ENCODE measurements at places on chromosomes 13 and 19.
A peak's percentile ranks its signal among the peaks of the same experiment; 100 is the strongest.

GRCh38 chr13:99357131-99357596 is 50.0 kb upstream of the GPR183 start:
- DNase-seq: no peak

- DNase-seq: no peak
Observed at GRCh38 chr19:2726904-2727639, 5.9 kb upstream of the DIRAS1 start.

DNA sequence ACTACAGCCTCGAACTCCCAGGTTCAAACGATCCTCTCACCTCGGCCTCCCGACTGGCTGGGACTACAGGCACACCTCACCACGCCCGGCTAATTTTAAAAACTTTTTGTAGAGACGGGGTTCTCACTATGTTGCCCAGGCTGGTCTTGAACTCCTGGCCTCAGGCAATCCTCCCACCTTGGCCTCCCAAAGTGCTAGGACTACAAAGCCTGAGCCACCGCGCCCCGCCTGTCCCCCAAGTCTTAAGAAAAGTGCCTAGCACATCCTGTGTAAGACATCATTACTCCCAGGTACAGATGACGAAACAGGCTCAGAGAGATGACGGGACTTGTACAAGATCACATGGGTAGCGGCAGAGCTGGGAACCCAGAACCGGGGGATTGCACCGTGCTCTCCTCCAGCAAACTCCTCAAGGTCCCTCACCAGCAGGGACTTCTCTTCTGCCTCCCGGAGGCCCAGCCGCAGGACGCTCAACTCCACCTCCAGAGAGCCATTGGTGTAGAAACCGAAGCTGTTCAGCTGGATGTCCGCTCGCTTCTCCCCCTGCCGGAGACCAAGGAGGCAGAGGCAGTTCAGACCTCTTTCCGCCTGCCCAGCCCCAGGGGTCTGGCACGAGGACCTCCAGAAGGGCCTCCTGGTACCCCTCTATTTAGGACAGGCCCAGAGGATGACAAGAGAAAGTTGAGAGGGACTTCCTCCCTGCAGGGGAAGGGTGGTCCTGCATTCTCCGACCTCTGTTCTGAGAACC is 1.0 kb downstream of the GPR108 start:
- DNase-seq: peak; percentile 87

GRCh38 chr19:36604656-36605100 is 435 bp upstream of the ZNF382 start:
- peak; percentile 75 for DNase-seq

DNA sequence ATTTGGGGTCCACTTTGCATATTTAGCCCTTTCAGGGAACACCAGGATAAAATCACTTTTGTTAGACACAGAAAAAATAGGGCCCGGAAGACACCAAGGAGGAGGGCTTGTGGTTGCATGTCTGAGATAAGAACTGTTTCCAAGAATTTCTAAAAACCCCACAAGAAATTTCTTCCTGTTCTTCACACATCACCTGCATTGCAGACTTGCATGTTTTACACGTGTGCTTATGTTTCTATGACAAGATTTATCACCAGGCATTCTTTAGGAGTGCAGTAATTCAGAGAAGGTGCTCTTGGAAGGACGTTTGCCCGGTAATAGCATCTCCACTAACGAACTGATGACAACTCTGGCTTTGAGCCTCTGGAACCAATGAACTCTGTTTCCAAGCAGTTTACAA is 7.1 kb upstream of the ACTL9 start:
- no peak for DNase-seq

DNA sequence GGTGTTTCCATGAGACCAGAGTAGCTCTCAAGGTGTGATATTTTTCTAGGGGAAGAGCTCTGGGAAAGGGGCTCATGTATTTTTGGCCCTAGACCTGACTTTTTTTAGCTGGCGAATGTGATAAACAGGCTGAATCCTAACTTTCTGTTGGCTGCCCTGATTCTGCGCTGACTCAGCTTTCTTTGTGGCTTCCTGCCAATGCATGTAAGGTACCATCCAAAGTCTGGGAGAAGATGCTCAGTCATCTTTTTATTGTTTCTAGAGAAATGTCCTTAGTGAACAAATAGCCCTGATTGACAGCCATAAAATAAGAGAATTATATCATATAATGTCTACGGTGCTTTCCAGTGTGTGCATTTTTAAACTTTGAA is 113.6 kb upstream of the MBNL2 start:
- DNase-seq: no peak
